ENCODE measurements at places on chromosomes 3 and 15.

GRCh38 chr3:123783050-123783689 lies 101.0 kb downstream of the MYLK start:
- DNase-seq, result no peak

DNA sequence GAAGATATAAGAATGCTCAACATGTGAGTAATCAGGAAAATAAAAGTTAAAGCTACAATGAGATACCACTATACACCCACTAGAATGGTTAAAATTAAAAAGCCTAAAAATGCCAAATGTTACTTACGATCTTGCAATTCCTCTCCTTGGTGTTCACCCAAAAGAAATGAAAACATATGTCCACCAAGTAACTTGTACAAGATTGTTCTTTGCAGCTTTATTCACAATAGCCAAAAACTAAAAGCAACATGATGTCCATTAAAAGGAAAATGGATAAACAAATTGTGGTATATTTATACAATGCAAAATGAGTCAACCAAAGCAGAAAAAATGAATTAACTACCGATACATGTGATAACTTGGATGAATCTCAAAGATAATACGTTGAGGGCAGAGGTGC lies 301.6 kb upstream of the THBS1 start:
- DNase-seq, result no peak

- DNase-seq, result no peak
Observed at GRCh38 chr3:125128861-125129501, 73.2 kb upstream of the HEG1 start.

DNA sequence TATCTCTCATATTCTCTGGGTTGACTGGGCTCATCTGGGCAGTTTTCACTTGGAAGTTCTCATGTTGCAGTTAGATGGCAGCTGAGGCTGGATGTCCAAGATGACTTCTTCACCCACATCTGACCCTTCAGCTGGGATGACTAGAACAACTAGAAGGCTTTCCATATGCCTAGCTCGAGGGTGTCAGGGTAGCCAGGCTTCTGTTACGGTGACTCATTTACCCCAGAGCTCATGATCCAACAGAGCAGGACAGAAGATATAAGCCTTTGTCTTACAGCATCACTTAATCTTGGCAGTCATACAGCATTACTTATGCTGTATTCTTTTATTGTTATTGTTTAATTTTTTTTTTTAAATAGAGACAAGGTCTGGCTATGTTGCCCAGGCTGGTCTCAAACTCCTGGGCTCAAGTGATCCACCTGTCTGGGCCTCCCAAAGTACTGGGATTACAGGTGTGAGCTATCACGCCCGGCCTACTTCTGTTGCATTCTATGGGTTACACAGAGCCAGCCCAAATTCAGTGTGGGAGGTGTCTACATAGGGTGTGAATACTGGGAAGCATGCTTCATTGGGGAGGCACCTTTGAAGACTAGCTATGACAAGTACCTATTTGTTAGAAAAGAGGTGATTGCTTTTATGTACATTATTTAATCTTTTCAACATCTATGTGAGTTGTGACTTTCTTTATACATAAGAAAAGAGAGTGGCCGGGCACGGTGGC lies 10.7 kb downstream of the HMCES start:
- no peak for DNase-seq

DNA sequence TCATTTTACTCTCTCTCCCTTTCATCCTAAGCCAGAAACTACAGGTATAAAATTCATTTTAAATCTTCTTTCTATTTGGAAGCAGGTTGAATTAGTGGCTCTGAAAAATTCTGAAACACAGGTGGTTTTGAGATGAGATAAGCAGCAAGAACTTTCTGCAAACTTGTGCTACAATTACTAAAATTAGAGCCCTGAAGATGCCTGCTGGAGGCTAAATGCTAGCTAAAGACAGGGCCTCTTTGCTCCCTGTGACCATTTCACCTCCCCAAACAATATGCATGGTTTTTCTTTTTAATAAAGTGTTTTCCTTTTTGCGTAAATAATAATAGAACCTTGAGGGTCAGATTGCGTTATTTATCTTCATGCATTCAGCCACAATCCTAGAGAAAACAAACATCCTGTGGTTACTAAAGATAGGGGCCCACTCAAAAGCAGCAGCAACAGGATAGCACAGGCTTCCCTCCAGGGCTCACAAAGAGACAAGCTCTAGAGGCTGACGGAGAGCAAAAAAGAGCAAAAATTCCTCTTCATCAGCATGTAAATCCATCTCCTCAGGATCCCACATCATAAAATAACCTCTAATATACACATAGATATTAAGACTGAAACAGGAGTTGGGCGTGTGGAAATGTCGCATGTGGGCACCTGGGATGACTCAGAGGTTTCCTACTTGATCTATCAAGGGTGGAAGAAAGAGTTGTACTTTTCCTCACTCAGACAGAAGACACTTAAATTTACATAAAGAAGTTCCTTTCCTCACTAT lies 26.5 kb upstream of the CP start:
- no peak for DNase-seq

Data from activated CD4-positive, CD25-positive, alpha-beta regulatory T cell treated with anti-CD3 and anti-CD28 coated beads, Interleukin-2, amount 50 U/mL, for 16 hours (primary cell).